ENCODE measurements at places on chromosomes 1 and 21. TPM values are rescaled to one million over a fixed set of nuclear protein-coding genes. Genes with fewer than 3 reads are reported as not detected.

PCP4L1 gene
- total RNA-seq = 0.56 TPM

DYNLT4 gene
- not detected for total RNA-seq

PPIAL4G gene
- not detected for total RNA-seq

BGLAP gene
- not detected for total RNA-seq

KCNJ15 gene
- 3.6 TPM for total RNA-seq

GBP5 gene
- 7.8 TPM for total RNA-seq

ACTA1 gene
- 0.56 TPM for total RNA-seq

PKLR gene
- not detected for total RNA-seq

DMRTA2 gene
- total RNA-seq = not detected

NES gene
- 22.3 TPM for total RNA-seq

JAM2 gene
- 13.8 TPM for total RNA-seq

PTAFR gene
- total RNA-seq = 8.2 TPM

ESRRG gene
- 0.56 TPM for total RNA-seq

ACKR1 gene
- total RNA-seq = 72.3 TPM

RYR2 gene
- 0.19 TPM for total RNA-seq

HJV gene
- not detected for total RNA-seq

TTC24 gene
- not detected for total RNA-seq

GJB5 gene
- not detected for total RNA-seq

MYOG gene
- not detected for total RNA-seq

RIPPLY3 gene
- not detected for total RNA-seq

GUCA2A gene
- total RNA-seq = not detected

MEX3A gene
- total RNA-seq = 0.56 TPM

LRRC39 gene
- 0.50 TPM for total RNA-seq

NPR1 gene
- total RNA-seq = 203 TPM

ST6GALNAC3 gene
- 10.2 TPM for total RNA-seq

DYNLT5 gene
- 0.25 TPM for total RNA-seq

HIVEP3 gene
- 6.1 TPM for total RNA-seq

MROH7 gene
- 1.2 TPM for total RNA-seq

TCHHL1 gene
- total RNA-seq = not detected

OR2M3 gene
- total RNA-seq = not detected

ADAR gene
- total RNA-seq = 74.1 TPM

ZC3H12A gene
- 35.4 TPM for total RNA-seq

SELENBP1 gene
- 190 TPM for total RNA-seq

PAQR6 gene
- total RNA-seq = 3.4 TPM

PGLYRP4 gene
- not detected for total RNA-seq

NR5A2 gene
- total RNA-seq = 15.4 TPM

CBR3 gene
- 15.4 TPM for total RNA-seq

GJA8 gene
- total RNA-seq = not detected

OR2T29 gene
- not detected for total RNA-seq

ZSWIM5 gene
- 0.50 TPM for total RNA-seq

PRDM16 gene
- 3.8 TPM for total RNA-seq

SHE gene
- total RNA-seq = 23.4 TPM

TAF1A gene
- total RNA-seq = 4.1 TPM

HENMT1 gene
- 2.8 TPM for total RNA-seq

RPTN gene
- not detected for total RNA-seq

CRNN gene
- not detected for total RNA-seq

TSSK3 gene
- not detected for total RNA-seq

LCE3D gene
- not detected for total RNA-seq

LCE2B gene
- not detected for total RNA-seq

TBX19 gene
- 1.3 TPM for total RNA-seq

ADAMTS1 gene
- total RNA-seq = 156 TPM

PLEKHA6 gene
- 13.1 TPM for total RNA-seq

SWT1 gene
- 6.0 TPM for total RNA-seq

ZNF593OS gene
- total RNA-seq = not detected

ADARB1 gene
- total RNA-seq = 28.2 TPM

NCF2 gene
- 85.0 TPM for total RNA-seq

PALMD gene
- 156 TPM for total RNA-seq

All from omental fat pad (tissue), 4 donors.